Stimulated activated CD8-positive, alpha-beta memory T cell treated with anti-CD3 and anti-CD28 coated beads, Interleukin-15, amount 100 ng/mL, for 48 hours (primary cell): ENCODE measurements at places on chromosomes 2 and 18.

DNA sequence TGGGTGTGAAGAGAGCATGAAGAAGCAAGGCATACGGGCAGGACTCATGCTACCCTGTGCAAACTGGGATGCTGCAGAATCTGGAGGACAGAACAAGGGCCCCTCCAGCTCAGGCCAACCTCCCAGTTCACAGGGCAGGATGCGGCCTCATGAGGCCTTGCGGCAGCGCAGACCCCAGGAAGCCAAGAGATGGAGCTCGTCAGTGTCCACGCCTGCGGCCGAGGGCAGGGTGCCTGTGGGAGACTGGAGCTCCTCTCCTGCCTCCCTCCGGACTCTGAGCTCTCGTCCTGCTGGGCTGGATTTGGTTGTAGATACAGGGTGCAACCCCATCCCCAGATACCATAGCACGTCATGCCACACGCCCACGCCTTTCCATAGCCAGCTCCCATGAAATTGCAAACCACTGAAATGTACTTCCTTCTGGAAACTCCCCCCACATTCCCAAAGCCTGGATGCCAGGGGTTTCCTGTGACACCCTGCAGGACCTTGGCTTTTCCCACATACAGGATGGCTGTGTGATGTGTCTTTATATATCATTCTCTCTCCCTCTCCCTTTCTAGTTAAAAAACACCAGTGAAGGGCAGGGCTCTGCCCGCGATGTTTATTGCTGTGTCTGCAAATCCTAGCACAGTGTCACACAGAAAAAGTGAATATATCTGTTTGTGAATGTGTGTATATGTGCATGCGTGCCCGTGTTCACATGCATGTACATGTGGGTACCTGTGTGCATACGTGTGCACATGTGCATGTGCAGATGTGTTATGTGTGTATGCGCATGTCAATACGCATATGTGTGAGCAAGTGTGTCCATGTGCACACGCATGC, 12.3 kb upstream of the SNTG2 start:
- DNase-seq, result no peak

DNA sequence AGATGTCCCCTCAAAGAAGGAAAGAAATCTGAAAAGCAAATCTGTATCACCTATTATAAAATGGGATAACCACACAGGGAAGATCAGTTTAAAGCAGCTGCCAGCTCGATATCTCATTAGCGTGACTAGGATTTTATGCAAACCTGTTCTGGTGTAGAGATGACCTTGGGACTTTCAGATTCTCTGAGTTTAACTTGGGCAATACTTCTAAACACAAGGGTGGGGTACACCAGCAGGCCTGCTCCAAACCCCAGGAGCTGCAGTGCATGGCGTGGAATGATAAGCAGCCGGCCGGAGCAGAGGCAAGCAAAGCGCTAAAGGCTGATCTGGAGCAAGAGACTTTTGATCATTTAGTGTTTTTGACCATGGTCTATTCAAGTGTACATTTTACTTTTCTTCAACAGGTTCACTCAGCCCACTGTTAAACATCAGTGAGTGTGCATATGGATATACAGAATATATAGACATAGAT, 4.7 kb downstream of the SERTAD2 start:
- no peak for DNase-seq

- DNase-seq, result no peak
Measured at GRCh38 chr2:27086724-27087593, at the start of gene KHK. KHK (plus strand) TSS chr2:27086772; CDS start chr2:27087260, 488 bp downstream.

- DNase-seq, result no peak
Measured at GRCh38 chr2:11677136-11678055, 7.4 kb upstream of the NTSR2 start.

DNA sequence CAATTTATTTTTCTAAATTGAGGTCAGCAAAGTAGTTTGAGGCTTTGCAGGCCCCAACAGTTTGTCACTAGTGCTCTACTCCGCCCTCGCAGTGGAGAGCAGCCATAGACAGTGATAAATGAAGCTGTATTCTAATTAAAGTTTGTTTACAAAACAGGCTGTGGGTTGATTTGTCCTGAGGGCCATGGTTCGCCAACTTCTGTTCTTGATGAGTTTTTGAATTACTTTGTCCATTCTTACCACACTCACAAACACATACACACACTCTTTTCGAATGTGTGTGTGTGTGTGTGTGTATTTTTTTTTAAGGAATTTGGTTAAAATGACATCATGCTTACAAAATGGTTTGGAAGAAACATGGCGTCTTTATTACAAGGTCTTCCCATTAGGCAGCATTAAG, 68.6 kb downstream of the MTCL1 start:
- no peak for DNase-seq

GRCh38 chr2:182499706-182500470, 73.1 kb upstream of the PDE1A start:
- no peak for DNase-seq

DNA sequence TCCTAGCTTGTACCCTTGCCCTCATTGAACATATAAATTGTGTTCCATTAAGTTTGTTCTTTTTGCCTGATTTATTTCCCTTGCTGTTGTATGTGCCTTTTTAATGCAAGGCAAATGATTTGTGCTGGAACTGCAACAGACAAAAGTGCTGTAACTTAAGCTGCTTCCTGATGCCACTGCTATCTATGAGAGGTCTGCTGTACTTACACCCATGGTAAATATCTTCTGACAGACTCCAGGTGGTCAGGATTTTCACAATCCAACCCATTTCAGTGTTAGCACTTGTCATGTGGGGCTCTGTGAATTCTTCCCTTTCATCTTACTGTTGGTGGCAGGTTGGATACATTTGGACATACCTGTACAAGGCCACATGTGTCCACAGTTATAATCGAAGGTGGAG, 63.5 kb downstream of the ARHGAP15 start:
- no peak for DNase-seq

DNA sequence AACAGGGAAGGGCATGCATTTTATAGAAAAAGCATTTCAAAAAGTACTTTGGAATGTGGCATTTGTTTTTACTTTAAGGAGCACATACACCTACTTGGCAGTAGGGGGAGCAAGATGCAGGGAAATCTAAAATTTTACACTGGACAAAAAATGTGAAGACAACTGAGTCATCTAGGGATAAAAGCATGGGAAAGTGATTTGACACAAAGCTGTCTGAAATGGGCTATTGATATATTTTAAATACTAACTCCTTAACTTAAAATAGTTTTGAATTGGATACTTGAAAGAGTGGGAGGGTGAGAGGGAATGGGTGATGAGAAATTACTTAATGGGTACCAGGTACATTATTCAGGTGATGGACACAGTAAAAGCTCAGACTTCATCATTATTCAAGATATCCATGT, 15.8 kb downstream of the TMEM200C start:
- no peak for DNase-seq

DNA sequence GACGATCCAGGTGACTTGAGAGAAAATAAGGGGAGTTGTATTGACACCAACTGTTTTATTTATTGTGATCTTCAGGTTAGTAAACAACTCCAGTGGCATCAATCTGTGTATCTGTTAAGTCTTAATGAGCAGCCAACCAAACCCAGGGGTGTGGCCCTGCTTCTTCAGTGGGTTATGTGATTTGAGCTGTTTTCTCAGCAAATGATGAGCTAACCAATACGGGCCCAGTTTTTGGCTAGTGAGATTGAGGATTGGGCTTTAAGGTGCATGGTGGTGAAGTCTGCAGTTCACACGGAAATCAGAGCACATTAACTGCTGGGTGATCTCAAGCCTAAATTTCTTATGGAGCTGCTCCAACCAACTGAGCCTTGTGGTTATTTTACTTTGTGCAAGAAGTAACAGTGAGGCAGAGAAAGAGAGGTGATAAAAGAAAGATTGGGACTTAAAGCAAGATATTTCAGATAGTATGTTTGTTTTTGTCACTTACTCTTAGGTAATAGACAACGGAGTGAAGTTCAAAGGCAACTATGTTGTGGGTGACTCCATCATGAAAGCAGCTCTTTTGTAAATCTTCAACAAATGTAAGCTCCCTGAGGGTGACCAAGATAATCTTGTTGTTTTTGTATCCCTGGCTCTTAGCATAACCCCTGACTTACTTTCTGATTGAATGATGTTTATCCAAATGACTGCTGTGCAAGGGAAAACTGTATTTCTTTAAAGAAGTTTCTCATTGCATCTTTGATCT, 2.4 kb downstream of the MTCL1 start:
- no peak for DNase-seq

DNA sequence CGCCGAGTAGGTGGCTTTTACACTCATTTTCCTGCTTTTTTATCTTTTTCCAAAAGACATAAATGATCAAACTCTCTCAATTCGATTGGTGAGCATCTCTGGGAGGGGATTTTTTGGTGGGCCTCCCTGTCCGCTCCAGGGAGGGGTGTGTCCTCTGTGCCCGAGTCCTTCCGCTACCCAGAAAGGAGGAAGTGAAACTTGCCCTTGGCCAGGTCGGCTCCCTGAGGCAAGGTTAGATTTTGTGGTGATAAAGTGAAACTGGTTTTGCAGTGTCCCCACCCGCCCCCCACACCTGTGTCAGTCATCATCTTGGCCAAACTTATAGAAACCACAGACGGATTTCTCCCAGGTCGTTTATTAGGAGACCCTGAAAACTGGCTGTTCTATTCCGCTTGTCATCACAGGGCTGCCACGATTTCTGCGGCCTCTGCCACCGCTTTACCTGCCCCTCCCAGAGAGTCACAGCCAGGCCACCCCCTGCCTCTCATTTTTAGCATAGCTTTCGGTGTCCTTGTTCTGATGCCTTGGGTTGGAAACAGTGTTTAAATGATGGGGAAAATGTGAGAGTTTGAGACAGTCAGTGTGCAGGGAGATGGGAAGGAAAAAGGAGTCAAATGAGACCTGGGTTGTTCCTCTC, 93.6 kb downstream of the SH3BP4 start:
- DNase-seq, result no peak
